DMS53 (cell line): ENCODE measurements at places on chromosomes 12 and 14.
A peak's percentile ranks its signal among the peaks of the same experiment; 100 is the strongest.

GRCh38 chr12:51320695-51321320 is 3.2 kb downstream of the BIN2 start:
- peak; percentile 24 for DNase-seq

DNA sequence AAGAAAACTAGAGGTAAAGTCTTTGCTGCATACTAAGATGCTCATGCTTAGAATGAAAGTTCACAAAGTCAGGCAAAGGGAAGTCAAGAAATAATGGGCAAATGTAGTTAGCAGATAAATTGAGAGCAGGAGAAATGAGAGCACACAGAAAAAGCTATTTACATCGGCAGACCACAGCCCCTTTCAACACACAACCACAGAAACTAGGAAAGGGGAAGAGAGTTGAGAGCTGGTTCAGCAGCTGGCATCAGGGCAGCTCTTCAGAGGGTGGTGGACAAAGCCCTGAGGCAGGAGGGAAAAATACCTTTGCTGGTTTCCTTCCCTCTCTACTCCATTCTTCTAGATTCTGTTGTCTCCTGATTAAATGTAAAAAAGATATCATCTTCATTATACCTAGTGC is 95.4 kb upstream of the ANO4 start:
- DNase-seq, result no peak

- no peak for DNase-seq
These were observed 117.2 kb downstream of the SAMD4A start for GRCh38 chr14:54683882-54684794.

DNA sequence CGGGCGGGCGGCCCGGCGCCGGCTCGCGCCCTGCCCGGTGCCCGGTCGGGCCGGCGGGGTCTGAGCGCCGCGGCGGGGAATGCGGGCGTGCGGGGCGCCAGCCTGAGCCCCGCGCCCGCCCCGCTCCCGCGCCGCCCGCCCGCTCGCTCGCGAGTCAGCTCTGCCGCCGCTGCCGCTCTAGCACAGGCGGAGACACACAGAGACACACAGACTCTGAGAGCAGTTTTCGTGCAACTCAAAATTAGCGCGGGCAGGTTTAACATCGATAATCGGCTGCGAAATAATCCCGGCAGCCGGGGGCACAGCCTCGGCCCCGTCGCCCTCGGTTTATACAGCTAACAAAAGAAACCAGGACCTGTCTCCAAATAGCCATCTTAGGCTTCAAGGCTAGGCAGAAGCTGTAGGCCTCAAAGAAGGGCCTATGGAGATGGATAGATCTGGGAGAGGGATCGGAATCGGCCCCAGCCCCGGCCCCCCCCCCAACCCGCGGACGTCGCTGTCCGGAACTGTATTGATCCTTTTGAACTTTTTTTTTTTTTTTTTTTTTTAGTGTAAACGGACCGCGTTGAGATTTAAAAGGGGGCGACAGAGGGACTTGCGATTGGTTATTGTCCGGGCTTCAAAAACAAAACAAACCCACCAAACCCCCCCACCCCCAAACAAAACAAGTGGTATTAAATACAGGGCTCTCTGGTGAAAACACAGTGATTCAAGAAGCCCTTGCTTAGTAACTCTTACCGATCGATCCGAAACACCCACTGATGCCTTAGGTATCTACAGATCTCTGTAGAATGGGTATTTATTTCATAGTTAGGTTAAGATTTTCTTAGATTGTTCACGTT is 1.1 kb downstream of the ARID2 start:
- DNase-seq, result peak; percentile 91

GRCh38 chr14:83172363-83172762 is 1638.7 kb upstream of the SEL1L start:
- no peak for DNase-seq

DNA sequence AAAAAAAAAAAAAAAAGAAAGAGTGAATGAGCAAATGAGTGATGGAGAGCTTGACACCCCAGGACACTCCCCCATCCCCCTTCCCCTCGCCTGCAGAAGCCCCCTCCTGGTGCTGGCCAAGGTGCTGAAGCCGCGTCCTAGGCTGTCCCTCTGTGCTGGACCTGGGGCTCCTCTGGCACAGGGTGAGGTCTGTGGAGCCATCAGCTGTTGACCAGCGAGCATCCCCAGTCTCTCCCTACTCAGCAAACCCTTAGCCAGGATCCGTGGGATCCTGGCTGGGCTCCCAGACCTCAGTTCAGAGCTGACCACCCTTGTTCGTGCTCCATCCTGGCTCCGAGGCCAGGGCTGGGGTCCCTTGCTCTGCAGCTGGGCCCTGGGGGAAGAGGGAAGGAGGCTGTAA is 5.4 kb upstream of the KIF26A start:
- DNase-seq, result no peak

DNA sequence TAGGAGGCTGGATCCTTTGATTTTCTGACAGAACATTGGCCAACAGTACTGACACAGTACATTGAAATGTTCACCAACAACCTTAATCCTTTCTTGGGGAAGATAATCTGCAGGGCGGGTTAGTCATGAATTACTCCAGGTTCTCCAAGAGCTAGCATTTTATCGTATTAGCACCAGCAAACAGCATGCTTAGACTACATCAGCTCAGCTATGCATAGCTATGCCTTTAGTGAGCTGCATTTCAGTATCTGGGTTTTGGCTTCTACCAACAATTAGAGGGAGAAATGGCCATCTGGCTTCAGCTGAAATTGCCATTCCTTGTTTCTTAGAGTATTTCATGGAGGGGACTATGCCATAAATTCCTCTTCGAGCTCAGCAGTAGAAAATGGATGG is 33.8 kb downstream of the SAMD4A start:
- no peak for DNase-seq

DNA sequence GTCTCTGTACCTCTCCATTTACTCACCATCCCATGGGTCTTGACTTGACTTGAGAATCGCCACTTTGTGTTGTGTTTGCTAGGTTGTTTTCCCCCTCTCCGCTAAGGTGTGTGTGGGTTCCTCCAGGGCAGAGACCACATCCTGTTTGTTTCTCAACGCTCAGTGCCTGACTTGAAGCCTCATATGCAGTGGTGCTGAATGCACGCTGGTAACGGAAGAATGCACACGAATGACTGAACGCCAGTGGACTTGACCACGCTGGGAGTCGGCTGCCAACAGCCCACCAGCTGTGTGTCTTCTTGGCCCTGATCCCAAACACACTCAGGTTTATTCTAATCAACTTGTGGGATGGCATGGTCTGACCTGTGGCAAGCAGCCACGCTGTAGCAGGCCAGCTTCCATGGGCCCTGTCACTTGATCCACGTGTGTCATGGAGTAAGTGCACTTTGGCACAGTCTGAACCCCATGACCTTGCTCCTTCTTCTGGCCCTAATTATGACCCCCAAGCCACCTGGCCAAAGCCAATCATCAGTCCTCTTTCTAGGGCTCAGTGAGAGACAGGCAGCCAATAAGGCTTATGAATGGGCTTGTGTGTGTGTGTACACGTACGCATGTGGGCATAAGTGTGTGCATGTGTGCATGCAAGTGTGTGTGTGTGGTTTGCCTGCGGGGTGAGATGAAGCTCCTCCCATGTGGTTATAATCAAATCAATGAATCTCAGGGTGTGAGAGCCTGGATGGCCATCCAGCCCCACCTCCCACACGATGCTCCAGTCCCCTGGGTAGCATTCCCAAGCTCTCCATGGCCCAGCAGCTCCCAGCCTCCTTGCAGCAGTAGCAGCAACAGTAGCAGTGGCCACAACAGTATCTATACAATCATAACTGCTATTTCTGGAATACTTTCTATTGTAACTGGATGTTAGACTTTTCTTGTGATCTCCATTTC is 6.4 kb upstream of the TC2N start:
- peak; percentile 35 for DNase-seq

DNA sequence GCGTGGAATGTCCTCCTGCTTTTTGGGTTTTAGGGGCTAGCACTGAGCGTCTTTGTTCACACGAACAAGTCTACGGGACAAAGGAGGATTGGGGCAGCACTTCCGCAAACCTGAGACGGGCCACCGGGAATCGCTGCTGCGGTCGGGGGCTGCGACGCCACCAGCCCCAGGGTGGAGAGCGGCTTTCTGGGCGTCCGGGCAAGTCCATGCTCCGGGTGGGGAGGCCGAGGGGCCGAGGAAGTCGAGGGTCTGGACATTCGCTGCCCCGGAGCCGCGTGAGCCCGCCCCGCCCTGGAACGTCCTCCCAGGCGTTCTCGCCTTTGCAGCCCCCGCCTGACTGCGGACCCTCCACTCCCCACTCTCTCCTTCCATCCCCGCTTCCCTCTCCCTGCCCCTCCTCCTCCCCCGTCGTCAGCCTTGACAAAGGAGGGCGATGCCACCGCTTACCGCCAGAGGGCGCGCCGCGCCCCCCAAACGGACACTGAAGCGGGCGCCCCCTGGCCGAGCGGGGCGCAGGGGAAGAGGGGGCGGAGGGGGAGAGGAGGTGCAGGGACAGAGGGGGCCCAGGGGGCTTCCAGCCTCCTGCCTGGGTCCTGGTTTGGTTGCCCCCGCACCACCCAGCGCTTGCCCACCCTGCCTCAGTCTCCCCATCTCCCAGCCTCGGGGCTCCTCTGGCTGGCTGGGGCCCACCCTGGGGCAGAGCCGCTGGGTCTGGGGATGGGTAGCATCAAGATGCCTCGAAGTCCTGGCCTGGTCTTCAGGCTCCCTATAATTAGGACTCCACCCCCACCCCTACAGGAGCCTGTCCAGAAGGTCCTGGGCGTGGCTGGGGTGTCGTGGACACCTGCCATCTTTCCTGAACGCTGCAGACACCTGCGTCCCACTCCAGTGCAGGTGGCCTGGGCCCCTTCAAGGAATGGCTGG is 39.1 kb upstream of the INF2 start:
- DNase-seq, result peak; percentile 33

DNA sequence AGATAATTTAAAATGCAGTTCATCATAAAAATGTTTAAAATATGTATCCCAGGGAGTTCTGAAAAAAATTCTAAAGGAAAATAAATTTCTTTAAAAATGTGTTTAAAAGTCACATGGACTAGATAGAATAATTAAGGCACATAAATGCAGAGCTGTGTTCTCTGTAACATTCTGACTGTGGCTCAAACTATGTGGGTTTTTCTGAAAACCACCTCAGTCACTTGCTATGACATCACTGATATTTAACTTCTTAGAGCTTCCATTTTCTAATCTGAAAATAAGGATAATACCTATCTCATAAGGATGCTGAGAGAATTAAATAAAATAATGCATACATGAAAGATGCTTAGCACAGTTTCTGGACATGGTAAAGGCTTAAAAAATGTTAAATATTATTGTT is 107.3 kb downstream of the SLC41A2 start:
- DNase-seq, result no peak

DNA sequence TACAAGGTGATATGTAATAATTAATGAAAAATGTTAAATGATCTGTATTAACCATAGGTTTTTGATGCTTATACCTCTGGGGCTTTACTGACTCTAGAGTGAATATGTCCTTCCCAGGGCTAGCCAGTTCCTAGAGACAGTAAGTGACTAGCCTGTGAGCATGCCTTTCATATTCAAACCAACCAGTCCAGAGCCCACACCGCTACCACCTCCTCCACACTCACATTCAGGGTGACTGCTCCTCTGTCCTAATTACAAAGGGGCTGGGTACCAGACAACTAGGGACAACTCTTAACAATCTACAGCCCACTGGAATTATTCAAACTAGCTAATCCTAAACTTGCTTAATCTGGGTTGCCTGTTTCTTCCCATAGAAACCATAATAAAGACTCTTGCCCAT is 49.0 kb downstream of the RALGAPA1 start:
- no peak for DNase-seq

- no peak for DNase-seq
These were observed 33.3 kb upstream of the STON2 start for GRCh38 chr14:81433378-81433777.

DNA sequence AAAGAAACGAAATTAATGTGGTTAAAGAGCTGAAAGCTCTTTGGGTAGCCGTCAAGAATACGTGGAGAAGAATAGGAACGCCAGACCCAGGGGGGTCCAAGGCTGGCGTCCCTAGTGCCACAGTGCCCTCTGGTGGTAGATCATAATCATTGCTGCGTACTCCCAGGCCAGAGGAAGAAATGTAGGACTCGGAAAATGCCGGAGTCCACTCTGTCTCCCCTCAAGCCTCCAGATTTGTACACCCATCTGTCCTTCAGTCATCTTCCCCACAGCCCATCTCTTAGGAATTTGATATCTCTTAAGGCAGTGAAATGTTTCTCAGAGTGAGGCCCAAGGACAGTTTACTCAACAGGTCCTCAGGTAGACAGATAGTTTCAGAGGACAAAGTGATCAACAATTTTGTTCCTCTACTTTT is 25.4 kb upstream of the PLEKHG6 start:
- DNase-seq, result peak; percentile 86

GRCh38 chr12:62210422-62210821 is 49.8 kb upstream of the USP15 start:
- DNase-seq, result peak; percentile 79

- DNase-seq, result no peak
These were observed 37.7 kb upstream of the ZNF641 start for GRCh38 chr12:48388460-48388859.

GRCh38 chr12:45509187-45509586 is 220.3 kb upstream of the ARID2 start:
- peak; percentile 47 for DNase-seq

- no peak for DNase-seq
These were observed 6.1 kb downstream of the TM7SF3 start for GRCh38 chr12:27008081-27008480.

DNA sequence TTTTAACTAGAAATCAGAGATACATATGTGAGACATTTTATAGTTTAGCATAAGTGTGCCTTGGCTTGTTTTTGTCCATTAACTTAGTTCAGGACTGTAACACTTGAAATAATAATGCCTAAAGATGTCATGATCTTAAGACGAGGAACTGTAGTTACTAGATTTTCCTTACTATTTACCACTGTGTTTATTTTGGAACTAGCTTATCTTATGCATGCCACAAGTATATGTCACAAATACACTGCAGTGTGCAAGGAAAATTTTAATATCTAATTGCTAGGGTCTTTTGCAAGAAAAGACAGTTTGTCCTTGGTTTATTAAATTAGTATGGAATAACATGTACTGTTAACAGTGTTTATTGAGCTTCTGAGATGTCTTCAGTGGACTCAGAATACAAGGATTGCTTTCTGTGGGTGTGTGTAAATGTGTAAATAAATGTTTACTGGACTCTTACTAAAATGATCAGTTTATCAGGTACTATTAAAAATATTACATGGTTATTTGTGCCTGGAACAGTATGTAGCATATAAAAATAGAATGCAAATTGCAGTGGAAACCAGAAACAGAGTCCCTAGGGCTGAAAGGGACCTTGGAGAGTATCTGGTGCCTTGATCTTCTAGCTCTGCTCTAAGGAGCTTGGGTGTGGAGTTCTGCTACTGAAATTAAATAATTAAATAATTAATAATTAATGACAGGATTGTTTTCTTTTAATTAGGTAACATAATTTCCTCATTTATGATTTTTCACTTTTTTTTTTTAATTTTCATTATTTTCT is 58.1 kb downstream of the FGD4 start:
- no peak for DNase-seq

GRCh38 chr12:19830446-19830845 is 391.2 kb downstream of the AEBP2 start:
- no peak for DNase-seq
